CD4-positive, alpha-beta T cell treated with Interleukin-4 for 4 hours (primary cell): ENCODE measurements at places on chromosomes 7 and 10.

- no peak for DNase-seq
Measured at GRCh38 chr10:28788762-28789161, 111.4 kb downstream of the BAMBI start.

GRCh38 chr7:85733169-85733915 is 546.5 kb upstream of the SEMA3D start:
- no peak for DNase-seq

DNA sequence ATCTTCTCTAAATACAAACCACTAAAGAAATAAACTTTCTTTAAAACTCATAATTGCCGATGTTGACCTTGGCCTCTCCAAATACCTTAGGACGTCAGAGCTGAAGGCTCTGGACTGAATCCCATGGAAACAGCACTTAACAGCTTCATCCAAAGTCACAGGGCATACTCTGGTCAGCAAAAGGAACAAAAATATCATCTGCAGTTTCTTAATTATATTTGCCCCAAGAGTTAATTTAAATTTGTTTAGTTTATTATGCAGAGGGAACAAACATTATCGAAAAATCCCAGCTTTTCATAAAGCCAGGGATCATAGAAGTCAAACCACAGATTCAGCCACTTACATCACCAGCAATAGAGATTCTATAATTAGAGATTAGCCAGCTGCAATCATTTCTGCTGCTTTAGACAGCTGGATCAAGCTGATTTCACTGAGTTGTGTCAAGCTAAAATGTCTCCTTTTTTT is 20.5 kb upstream of the FAM13C start:
- DNase-seq, result no peak

DNA sequence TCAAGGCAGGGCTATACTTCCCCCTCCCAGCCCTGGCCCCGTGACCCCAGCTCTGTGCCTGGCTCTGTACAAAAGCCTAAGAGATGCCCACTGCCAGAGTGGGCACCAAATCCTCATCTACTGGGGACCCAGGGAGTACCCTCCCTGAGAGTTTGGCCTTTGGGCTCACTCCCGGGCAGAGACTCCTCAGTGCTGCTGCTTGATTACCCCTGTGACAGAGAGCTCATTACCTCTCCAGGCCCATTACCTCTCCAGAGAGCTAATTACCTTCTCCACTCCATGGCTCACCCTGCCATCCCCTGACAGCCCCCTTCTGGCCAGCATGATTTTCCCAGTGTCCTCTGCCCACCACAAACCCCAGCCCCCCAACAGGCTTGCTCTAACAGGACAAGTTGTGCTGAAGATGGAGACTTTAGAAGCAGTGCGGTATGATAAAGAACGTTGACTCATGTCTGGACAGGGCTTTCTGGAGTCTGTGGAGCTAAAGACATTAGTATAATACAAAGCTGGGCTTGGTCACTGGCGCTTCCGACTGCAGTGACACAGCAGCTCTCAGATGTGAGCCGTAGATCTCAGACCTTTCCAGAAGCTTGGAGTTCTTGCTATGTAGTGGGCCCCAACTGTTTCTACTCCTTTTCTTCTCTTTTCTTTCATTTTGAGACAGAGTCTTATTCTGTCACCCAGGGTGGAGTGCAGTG is 111.3 kb upstream of the KCTD7 start:
- DNase-seq, result no peak

DNA sequence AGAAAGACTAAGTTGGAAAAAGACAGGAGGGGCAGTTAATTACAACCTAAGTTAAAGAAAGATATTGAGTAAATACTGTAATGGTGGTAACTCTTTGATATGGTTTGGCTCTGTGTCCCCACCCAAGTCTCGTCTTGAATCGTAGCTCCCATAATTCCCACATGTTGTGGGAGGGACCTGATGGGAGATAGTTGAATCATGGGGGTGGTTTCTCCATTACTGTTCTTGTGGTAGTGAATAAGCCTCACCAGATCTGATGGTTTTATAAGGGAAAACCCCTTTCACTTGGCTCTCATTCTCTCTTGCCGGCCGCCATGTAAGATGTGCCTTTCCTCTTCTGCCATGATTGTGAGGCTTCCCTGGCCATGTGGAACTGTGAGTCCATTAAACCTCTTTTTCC is 143.8 kb downstream of the GRK5 start:
- DNase-seq, result no peak
